ENCODE measurements at places on chromosomes 13 and 19.

GRCh38 chr13:26983543-26984320 lies 187.9 kb downstream of the USP12 start:
- DNase-seq: no peak

GRCh38 chr13:64007339-64007738 lies 2591.7 kb upstream of the PCDH20 start:
- no peak for DNase-seq

DNA sequence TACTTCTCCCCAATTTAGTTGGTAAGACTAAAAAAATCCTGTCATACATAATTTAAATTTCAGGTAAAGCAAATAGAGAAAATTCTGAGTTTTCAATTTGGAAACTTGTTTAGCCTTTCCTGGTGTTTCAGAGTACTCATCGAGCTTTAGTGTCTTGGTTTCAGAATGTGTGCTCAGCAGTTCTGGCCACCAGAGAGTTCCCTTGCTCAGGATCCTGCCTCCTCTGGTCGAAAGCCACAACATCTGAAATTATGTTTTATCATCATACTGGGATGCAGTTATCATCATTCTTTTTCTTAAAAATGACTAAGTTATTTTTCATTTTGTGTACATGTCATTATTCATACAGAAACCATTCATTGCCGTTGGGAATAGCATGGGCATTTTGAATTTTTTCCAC lies 263.2 kb upstream of the SPRY2 start:
- no peak for DNase-seq

GRCh38 chr13:41520660-41521630 lies 63.6 kb downstream of the RGCC start:
- no peak for DNase-seq

- no peak for DNase-seq
Measured at GRCh38 chr19:2624537-2625091, 77.9 kb downstream of the GNG7 start.

- no peak for DNase-seq
Measured at GRCh38 chr13:96993634-96994016, 651 bp downstream of the OXGR1 start.

DNA sequence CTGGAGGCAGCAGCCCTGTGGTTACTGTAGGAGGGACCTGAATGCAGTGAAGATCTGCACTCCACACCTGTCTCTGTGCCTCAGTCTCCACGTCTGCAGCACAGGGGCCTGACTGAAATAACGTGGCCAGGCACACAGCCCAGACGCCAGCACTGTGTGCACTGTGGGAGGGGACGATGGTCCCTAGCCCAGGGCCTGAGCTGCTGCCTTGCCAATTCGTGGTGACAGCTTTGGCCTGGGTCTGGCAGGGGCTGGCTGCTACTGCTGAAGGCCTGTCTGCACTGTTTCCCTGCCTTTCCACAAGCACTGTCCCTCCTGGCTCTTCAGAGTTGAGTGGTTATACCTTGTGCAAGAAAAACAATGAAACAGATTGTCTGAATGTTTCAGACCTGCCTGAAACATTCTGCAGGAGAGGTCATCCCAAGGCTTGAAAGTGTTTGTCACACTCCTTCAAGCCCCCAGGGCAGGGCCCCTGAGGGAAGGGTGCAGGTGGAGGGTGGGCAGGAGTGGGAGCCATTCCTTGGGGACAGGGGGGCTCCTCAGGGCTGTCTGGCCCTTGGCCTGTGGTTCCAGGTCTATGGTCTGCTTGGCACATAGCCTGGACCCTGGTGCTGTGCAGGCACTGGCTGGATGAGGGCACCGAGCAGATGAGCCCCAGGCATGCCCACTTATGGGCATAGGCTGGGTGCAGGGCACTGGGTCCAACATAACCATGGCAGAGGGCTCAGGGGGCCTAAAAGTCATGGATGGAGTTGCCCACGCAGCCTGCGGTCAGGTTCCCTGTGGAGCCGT lies 38.7 kb upstream of the LDLR start:
- no peak for DNase-seq

DNA sequence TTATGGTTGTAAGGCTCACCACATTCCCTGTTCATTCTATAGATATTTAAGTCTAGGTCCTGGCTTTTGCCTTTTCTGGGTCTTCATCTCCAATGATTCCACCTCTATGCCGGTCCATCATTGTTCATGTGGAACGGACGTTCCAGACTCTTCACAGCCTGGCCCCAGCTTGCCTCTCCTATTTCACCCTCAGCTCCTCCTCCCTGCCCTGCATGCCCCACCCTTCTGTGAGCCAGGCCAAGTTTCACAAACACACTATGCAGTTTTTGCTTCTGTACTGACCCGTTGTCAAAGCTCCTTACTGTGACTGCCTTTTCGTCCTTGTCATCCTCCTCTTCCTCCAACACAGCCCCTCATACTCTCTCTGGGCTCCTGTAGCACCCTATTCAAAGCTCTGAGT lies 31.3 kb downstream of the TEX26 start:
- no peak for DNase-seq

- DNase-seq: no peak
Measured at GRCh38 chr13:50340551-50341287, 325.5 kb downstream of the KCNRG start.

DNA sequence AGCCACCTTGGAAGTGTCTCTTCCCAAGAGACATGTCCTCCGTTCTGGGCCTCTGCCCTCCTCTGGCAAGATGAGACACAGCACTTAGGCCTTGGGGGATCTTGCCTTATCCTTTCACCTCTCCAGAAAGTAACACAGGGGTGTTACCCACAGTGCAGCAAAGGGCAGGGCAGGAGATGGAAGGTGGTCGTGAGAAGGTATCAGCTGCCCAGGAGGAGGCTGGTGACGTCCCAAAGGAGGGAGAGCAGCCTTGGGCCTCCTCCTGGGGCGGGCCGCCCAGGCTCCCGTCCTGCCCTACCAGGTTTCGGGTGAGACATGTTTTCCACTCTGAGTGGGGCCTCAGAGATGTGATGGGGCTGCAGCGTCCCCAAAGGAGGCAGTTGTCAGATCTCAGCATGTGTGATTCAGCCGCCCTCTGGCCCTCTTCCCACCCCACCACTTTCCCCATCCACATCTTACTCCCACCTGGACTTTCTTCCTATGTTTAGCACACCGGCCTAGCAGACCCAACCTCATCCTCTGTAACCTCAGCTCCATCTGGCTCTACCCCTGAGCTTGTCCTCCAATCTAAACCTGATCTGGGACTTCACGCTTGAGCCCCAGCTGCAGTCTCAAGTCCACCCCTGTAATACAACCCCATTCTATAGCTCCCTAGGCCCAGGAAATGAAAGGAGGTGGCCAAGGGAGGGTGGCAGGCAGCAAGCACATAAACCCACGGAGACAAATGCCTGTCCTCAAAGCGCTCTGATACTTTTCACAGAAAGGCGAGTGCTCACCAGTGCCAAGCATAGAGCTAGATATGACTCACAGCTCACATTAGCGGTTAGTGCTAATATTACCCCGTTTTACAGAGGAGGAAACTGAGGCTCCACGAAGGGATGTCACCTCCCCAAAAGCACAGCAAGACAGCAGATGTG lies 9.3 kb downstream of the POU2F2 start:
- DNase-seq: no peak

GRCh38 chr13:60727140-60727539 lies 330.1 kb downstream of the TDRD3 start:
- no peak for DNase-seq

- DNase-seq: no peak
Measured at GRCh38 chr19:1074544-1075283, 7.7 kb downstream of the ARHGAP45 start.

GRCh38 chr19:37931881-37932655 lies 25.1 kb downstream of the SIPA1L3 start:
- DNase-seq: peak; percentile 47

Data from Panc1 (cell line).